ENCODE measurements at places on chromosomes 7 and 10.

- peak; percentile 19 for DNase-seq
Observed at GRCh38 chr10:58622246-58622645, 109.6 kb downstream of the BICC1 start.

GRCh38 chr10:8245131-8245813 lies 190.8 kb downstream of the GATA3 start:
- DNase-seq, result peak; percentile 59

GRCh38 chr7:3791327-3791726 lies 490.3 kb downstream of the SDK1 start:
- no peak for DNase-seq

DNA sequence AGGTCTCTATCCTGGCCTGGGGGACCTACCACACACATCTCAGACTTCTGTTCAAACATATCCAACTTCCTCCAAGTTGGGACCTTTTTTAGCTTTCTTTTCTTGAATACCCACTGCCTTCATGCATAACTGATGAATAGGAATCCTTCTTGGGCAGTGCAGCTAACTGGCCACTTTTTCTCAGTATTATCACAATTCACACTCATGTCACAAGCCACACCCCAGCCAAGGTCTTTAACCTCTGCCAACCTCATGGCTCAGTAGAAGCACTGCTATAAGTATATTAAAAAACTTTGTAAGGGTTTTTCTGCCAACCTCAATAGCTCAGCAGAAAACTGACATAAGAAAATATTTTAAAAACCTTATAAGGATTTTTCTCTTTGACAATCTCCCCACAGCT lies 44.5 kb downstream of the HHEX start:
- DNase-seq, result no peak

GRCh38 chr10:58086144-58086762 lies 181.4 kb downstream of the IPMK start:
- no peak for DNase-seq

GRCh38 chr7:11895337-11895736 lies 63.3 kb upstream of the THSD7A start:
- peak; percentile 6 for DNase-seq

- no peak for DNase-seq
Observed at GRCh38 chr10:89543841-89544240, 8.4 kb upstream of the SLC16A12 start.

DNA sequence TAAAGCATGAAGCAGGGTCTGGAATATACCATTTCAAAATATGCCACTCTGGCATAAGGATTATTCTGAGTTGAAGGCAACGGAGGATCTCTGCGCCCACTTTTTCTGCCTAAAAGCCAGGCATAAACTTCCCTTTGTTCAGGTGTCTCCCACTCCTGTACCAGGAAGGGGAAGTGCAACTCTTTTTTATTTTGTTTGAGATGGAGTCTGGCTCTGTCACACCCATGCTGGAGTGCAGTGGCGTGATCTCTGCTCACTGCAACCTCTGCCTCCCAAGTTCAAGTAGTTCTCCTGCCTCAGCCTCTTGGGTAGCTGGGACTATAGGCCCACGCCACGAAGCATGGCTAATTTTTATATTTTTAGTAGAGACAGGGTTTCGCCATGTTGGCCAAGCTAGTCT lies 18.2 kb downstream of the SVIL start:
- DNase-seq, result no peak

DNA sequence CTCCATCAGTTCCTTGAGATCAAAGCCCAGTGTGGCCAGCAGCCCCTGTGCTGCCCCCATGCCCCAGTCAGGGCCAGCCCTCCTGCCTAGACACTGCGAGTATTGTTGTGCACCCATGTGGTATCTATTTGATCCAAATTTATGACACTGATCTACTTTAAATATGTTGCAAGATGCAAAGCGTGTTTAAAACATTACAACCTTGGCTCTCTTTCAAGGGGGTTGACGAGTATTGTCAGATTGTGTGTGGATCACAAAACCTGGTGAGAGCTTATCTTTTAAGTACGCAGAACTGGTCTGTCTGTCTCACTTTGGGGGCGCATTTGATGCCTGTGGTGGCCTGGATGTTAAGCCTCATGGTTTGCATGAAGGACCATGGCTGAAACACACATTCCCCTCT lies 108.9 kb downstream of the COL13A1 start:
- no peak for DNase-seq

DNA sequence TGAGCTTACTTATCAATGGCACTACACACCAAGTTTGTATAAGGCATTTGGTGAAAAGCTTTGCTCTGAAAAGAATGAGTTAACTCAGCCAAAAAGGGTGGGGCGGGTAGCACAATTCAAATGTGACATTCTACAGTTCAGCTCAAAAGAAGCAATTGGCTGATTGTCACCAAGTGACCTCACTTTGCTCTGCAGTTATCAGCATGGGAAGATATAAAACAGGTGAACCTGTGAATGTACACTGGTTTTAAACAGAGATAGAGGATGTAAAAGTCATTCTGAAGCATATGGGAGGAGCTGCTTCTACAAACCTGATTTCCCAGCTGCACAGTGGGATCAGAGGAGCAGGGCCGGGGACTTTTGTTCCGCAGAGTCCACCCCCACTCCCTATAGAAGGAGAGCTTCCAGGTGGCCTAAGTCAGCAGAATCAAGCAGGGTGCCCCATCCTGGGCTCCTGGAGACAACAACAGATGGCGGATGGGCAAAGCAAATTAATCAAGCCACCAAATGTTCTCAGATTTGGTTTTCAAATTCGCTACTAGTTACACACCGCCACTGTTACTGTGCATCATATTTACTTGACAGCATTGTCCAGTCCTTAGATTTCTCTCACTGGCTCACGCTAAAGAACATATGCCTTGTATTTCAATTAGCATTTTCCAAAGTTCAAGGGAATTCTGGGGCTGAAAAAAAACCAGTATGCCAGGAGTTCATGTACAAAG lies 27.5 kb upstream of the NPVF start:
- no peak for DNase-seq

DNA sequence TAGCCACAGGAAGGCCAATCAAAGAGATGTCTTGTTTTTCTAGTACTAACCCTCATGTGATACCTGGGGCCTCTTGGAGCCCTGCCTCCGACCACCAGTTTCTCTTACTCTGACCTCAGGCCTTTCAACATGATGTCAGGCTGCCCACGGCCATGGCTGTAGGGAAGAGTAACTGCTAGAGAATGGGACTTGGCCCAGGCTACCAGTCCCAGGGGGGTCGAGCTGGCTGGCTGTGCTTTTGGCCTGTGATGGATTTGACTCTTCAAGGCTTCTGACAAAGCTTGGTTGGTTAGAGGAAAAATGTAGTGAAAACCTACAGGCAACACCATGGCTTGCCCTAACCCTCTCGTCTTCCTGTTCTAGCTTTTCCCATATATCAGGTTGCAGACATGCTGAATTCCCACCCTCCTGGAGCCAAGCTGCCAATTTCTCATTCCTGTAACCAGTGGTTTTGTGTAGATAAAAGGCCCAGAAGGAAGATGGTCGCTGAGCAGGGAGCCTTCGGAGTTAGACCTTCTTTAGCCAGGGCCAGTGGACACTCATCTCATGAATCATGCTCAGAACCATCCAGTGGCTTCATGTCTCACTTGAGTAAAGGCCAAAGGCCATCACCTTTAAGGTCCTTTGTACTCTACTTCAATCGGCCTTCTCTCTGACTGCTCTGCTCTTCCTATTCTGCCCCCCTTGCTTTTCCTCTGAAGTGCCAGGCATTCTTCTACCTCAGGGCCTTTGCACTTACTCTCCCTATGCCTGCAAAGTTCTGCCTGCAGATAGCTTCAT lies 19.7 kb downstream of the SUFU start:
- DNase-seq, result no peak

DNA sequence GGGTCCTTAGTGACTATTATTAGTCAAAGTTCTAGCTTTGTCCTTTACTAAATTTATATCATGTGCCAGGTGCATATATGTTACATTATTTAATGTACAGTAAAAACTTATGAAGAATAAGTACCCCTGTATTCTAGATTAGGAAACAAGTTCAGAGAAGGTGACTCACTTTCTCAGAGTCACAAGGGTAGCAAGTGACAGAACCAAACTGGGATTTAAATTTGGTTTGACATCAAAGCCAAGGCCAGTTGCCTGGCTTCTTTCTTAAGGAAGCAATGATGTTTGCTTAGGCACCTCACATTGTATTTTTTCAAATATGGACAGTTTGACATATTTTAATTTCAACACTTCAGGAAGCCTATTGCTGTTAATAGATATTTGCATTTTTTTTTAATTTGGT lies 2.5 kb downstream of the LSM8 start:
- DNase-seq, result no peak

- no peak for DNase-seq
Observed at GRCh38 chr10:61663466-61663865, 737 bp downstream of the CABCOCO1 start.

GRCh38 chr7:45088821-45089340 lies at the start of gene NACAD:
Gene NACAD, minus strand, starts transcription at chr7:45088969. Its CDS starts 75 bp downstream, at chr7:45088894.
- peak; percentile 99 for DNase-seq

DNA sequence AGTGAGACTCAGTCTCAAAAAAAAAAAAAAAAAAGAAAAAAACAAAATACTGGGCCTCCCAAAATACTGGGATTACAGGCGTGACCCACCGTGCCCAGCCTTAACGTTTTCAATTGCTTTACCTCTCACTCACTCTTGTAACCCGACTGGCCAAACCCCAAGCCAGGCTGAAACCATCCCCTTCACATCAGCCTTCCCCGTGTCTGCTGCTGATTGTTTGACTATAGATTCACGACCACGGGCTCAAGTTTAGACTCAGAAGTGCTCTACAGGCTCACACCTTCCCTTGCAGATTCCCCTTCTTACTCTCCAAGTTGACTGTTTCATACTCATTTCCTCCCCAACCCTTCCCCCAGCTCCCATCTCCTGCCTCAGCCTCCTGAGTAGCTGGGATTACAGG lies 22.3 kb downstream of the TYW1 start:
- DNase-seq, result no peak

DNA sequence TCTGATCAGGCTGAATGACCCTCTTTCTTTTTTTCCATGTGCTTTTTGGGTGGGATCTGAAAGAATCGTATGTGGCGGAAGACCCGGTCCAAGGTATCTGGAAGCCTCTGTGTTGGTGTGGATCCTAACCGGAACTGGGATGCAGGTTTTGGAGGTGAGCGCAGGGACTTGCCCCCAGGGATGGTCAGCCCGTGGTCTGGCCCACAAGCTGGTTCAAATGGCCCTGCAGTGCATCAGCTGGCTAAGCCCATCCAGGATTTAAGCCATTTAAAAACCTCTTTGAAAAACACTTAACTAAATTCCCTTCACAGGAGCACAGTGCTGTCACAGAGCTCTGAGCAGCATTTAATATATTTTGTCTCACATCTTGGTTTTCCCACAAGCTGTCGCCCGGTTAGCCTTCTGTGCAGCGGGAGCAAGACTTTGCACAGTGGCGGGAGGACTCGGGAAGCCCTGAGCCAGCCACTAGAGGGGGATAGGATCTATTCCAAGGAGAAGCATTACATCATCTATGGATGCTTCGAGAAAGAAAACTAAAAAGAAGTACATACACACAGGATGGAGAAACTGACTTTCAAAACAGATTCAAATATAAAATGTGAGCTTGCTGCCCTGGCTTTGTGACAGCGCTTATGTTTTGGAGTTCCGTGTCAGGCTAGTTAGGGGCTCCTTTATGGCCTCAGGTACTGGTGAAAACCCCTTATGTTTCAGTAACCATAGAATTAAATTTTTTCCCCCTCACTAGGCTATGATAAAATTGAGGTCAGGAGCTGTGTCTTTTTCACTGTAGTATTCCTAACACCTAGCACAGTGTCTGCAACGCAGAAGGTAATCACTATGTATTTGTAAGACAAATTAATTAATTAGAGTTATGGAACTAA lies 11.3 kb downstream of the CPA2 start:
- peak; percentile 77 for DNase-seq

DNA sequence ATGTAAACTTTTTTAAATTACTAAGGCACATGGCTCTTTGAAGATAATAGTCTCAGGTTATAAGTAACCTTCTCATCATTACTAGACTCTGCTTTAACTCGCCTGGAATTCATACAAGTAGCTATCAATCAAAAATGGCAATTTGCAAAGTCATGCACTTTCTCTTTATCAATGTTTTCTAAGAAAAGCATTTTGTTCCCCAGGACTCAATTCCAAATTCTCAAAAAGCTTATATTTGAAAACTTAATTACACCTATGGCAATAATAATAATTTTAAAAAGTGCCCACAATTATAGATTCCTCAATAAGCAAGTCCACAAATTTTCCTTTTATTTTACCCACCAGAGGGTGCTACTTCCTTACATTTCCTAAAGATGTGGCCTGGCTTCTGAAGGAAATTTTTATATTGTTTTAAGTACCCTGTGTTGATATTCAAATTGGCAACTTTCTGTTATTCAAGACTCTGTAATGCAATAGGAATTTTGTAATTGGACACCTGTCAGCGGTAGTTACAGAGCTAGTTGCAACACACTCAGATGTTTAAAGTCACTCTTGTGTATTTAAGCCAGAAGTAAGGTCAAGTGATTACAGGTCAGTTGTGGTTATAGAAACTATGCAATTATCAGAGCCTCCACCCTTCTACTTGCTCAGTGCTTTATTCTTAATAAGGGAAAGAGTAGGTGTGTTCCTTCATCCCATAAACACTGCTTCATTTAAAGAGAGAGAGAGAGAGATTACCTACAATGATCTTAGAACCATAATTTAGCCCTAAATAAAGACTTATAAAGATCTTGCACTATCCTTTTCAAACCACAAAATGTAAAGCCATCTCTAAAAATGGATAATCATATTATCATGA lies 47.1 kb upstream of the HYAL4 start:
- peak; percentile 40 for DNase-seq

GRCh38 chr10:127195571-127196281 lies 665 bp downstream of the INSYN2A start:
- peak; percentile 77 for DNase-seq

GRCh38 chr7:105662998-105663397 lies 81.7 kb upstream of the EFCAB10 start:
- no peak for DNase-seq

DNA sequence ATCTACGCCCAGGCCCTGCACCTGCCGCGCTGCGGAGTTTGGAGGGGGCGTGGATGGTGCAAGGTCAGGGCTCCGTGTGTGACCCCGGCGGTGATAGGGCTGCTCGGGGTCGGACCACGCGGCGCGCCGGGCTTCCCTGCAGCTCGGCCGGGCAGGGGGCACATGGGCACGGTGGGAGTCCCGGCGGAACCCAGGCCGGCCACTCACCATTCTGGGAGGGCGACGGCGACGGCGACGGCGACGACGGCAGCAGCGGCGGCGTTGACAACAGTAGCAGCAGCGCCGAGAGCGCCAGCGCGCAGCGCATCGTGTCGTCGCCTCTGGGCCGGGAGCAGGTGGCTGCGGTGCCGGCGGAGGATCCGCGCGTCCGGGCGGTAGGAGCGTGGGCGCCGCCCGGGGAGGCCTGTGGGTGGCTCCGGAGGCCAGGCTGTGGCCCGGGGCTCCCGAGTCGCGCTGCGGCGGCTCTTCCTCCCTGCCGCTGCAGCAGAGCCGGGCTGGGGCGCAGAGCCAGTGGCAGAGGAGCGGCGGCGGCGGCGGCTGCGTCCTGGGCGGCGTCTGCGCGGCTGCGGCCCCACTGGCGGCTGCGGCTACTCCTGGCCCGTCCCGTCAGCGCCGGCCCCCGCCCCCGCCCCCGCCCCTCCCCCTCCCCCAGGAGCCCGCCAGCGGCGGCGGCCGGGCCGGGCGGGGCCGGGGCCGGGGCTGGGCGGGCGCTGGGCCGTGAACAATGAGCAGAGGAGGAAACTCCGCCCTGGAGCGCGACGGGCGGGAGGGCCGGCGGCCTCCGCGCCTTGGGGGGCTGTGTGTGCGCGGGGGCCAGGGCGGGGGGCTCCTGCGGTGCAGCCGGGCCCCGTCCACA lies at the start of gene PODXL:
TSS of gene PODXL (minus strand) at position 576 of the 856 bp plus-strand sequence. CDS start at position 307, 269 bp downstream.
- peak; percentile 99 for DNase-seq

- no peak for DNase-seq
Observed at GRCh38 chr10:31179091-31179680, 139.8 kb upstream of the ZEB1 start.

Data from SK-N-SH (cell line).